ENCODE measurements at places on chromosomes 12 and 14. TPM values are rescaled to one million over a fixed set of nuclear protein-coding genes. Genes with fewer than 3 reads are reported as not detected.
A peak's percentile ranks its signal among the peaks of the same experiment; 100 is the strongest.

- DNase-seq: no peak
Observed at GRCh38 chr14:24399999-24400718, 1.4 kb downstream of the NYNRIN start.

DNA sequence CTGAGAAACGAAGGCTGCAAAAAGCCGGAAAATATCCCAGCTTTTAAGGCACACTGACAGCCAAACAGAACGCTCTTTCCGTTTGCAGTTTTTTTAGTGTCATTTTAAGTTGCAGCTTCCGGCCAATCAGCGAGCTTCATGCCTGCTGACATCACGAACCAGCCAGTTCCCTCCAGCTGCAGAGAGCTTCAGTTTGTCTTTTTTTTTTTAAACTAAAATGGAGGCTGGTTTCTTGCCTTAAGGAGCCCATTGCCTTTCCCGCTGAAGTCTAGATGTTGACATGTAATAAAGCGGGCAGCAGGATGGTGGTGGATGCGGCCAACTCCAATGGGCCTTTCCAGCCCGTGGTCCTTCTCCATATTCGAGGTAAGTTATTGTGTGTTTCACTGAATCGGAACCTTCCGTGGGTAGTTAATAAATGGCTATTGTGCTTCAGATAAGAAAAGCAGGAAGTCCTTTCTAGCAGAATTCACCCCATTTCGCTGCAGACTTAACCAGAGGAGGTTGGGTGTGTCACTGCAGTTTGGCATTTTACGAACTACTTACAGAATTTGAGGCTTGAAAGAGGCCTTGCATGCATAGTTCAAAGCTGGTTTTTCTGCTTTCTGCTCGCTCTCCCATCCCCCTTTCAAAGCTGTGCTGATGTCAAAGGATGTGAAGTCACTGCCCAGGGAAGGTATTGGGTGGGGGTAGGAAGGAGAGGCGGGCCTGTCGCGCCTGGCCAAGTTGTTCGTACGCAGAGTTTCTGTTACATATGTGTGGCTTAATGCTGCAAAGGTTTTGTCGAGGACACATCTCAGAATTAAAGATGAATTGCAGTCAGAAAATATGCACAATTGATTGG lies 48.4 kb downstream of the PPP2R5C start:
- DNase-seq: peak; percentile 96

DNA sequence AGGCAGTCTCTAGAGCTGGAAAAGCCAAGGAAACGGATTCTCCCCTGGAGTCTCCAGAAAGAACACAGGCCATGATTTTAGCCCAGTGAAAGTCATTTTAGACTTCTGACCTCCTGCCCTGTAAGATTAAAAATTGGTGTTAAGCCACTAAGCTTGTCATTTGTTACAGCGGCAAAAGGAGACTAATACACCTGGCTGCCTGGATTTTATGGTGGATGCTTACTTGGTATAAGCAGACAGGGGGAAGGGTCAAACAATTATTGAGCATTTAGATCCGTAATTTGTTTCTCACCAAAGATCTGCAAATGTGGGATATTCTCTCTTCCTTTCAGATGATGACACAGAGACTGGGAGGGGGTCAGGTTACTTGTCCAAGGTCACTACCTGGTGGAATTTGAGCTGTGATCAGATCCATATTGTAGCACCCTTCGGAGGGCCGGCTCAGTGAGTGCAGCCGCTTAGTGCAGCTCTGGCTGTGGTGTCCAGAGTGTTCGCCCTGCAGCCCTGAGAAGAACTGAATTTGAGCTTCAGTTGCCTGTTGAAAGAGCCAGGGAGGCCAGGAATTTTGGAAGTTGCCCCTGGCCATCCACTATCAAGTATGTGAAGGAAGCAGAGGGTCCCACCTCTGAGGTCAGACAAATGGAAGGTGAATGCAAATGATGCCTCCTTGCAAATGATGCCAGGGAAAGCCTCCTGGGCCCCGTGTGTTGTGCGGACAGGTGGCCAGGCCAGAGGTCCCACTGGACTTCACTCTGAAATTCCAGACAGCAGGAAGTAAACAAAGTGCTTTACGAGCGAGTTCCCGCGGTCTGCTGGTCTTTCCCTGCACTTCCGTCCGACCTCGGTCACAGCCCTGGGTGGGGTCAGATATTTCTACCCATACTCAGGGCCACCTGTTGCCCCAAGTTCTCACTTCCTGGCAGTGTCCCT lies 15.1 kb downstream of the GLRX5 start:
- DNase-seq: no peak

GRCh38 chr14:90301122-90301521 lies 30.6 kb downstream of the NRDE2 start:
- no peak for DNase-seq

Gene KRT4
- 1.4 TPM for polyA plus RNA-seq

Gene LRP10
- 57.2 TPM for polyA plus RNA-seq

DNA sequence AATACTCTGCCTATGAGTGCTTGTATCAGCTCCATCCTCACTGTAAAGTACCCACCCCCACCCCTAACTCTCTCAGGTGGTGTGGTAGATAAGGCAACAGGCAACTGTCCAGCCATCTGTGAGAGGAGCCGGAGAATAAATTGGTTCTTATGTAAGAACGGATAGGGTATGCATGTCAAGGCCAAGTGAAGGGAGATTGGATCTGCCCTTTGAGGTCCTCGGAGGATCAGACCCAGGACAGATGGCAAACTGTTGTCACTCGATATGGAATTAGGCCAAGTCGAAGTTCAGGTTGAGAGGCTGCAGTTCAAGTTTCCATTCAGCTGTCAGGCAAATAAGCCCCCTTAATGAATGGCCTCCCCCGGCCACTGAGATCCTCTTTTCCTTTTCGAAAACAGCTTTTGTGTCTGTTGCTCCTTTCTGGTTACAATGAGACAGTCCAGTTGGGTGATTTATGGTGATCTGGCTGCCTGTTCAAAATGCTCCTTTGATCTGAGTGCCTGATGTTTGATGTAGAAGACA lies 120.3 kb downstream of the VRK1 start:
- no peak for DNase-seq
